ENCODE measurements at places on chromosomes 1 and 21. TPM values are rescaled to one million over a fixed set of nuclear protein-coding genes. Genes with fewer than 3 reads are reported as not detected.

DNA sequence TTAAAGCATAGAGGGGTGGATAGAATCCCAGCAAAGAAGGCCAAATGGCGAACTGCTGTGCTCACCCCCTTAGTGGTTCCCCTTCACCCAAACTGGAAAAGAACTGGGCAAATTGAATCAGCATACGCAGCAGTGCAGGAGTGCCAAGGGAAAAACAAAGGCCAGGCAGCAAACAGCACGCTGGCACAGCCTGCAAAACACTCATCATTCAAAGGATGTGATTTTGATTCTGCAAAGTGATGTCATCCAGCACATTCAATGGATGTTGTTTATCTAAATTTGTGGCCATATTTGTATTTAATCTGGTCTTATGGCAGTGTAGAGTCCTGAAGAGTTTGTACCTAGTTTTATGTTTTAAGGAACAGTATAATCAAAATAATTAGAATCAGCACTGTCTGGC lies 71.8 kb upstream of the ECE1 start:
- no peak for DNase-seq

DNA sequence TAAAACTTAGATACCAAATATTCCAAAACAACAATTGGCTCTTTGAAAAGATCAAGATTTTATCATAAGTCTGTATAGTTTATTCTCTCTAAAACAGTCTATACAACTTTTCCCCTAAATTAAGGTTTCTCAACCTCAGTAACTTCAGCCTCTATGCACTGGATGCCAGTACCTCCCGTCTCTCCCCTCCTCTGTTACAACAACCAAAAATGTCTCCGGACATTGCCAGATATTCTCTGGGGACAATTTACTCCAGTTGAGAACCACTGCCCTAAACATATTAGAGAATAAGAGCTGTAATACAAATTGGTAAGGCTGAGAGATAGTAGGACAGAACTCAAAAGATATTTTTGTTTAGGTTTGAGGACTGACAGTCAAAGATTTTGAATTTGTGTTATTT lies 71.6 kb downstream of the TMEM200B start:
- DNase-seq, result no peak

GRCh38 chr1:46689897-46690296 lies 18.2 kb downstream of the TEX38 start:
- no peak for DNase-seq

GRCh38 chr21:34617753-34618339 lies 2.9 kb upstream of the RCAN1 start:
- no peak for DNase-seq

GRCh38 chr1:99173282-99173681 lies 91.0 kb upstream of the PLPPR4 start:
- no peak for DNase-seq

DNA sequence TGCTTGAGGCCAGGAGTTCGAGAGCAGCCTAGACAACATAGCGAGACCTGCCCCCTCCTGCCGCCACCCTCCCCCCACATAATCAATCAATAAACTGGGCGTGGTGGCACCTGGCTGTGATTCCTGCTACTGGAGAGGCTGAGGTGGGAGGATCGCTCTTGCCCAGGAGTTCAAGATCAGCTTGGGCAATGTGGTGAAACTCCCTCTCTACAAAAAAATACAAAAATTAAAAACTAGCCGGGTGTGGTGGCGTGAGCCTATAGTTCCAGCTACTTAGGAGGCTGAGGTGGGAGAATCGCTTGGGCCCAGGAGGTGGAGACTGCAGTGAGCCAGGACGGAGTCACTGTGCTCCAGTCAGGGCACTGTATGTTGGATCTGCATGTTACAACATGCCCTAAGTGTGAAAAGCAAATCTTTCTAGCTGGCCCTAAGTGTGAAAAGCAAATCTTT lies 7.0 kb upstream of the MDM4 start:
- no peak for DNase-seq

- no peak for DNase-seq
These were observed 126.9 kb upstream of the PLPPR5 start for GRCh38 chr1:99131546-99131945.

DNA sequence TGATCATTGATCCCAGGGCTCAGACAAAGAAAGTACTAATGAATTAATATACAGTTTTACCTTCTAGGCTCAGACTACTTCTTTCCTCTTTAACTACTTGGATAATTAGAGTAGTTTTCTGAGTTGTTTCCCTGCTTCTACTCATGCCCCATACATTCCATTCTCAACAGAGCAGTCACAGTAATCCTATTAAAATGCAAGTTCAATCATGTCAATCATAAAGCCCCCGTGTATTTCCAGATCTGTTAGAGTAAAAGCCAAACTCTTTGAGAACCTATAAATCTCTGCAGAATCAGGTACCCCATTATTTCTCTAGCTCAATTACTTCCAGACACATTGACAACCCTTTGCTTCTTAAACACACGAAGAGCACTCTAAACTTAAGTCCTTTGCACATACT lies 242.1 kb upstream of the PRMT6 start:
- DNase-seq, result no peak

GRCh38 chr1:47914218-47914938 lies 82.8 kb downstream of the TRABD2B start:
- no peak for DNase-seq

GRCh38 chr1:219264561-219264960 lies 90.9 kb downstream of the LYPLAL1 start:
- no peak for DNase-seq

DNA sequence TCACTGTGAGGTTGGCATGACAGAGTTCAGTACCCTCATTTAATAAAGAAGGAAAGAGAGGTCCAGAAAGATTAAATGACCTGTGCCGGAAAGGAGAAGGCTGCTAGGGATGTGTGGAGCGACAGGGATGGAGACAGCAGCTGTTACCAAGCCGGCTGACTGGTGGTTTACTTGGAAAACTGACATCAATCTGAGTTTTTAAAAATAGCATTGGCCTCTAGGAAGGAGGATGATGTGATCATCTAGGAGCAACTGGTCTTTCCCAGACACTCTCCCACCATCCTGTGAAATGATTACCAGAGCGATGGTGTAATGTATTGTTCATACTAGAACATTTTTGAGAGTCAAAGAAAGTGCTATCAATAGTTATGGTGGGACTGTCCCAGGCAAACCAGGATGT lies 154.4 kb downstream of the ZSCAN20 start:
- DNase-seq, result no peak

GRCh38 chr21:24255591-24255990 lies 1351.7 kb downstream of the MRPL39 start:
- no peak for DNase-seq

DNA sequence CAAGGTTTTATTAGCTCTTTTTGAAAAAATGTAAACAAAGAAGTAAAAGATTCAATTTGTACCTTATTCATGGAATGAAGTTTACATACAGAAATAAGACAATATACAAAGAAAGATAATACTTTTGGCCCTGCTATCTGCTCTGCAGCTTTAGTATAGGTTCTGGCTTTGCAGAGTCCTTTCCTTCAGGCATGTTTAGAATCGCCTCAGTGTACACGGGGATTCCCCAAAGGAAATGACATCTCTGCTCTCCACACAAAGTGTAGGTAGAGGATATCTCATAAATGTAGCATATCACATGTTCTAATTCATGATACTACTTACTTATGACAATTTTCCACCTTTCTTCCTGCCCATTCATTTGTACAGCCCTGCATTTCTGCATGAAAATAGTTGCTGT lies 222.6 kb upstream of the DPYD start:
- DNase-seq, result no peak

- DNase-seq, result no peak
These were observed 252.5 kb upstream of the RGS18 start for GRCh38 chr1:191905781-191906180.

GRCh38 chr1:210558302-210558701 lies 229.6 kb downstream of the HHAT start:
- DNase-seq, result peak; percentile 82

- no peak for DNase-seq
These were observed 37.6 kb downstream of the CENPF start for GRCh38 chr1:214640431-214641213.

GRCh38 chr1:60969971-60970509 lies 112.3 kb upstream of the NFIA start:
- DNase-seq, result no peak

- no peak for DNase-seq
These were observed 96.9 kb upstream of the TARDBP start for GRCh38 chr1:10915594-10915993.

DNA sequence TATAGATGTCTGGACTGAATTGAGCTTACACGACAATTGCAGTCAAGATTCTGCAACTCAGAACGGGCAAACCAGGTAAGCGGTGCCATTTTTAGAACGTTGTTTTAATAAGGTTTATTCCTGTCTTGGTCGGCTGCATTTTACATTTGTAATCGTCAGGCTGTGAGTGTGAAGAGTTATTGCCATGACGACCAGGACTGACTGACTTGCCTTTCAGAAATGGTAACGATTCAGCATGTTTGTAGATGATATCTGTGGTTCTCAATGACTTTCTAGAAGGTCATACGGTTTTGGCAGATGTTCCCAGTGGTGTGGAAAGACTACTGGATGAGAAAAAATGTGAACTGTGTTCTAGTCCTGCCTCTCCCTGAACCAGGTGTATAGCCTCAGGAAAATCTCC lies 271.3 kb upstream of the B3GALT2 start:
- no peak for DNase-seq

DNA sequence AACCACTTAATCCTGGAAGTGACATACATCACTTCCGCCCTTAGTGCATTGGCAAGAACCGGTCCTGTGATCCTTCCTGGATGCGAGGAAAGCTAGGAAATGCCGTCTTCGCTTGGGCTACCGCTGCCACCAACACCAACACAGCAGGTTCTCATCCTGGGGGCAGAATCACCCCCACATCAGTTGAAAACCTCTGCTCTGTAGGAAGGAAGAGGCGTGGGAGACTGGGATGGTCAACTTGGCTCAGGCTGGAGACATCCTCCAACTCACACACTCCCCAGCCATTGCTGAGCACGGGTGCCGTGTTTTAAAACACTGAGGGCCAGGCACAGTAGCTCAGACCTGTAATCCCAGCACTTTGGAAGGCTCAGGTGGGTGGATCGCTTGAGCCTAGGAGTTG lies 74.9 kb downstream of the ALPL start:
- DNase-seq, result no peak

DNA sequence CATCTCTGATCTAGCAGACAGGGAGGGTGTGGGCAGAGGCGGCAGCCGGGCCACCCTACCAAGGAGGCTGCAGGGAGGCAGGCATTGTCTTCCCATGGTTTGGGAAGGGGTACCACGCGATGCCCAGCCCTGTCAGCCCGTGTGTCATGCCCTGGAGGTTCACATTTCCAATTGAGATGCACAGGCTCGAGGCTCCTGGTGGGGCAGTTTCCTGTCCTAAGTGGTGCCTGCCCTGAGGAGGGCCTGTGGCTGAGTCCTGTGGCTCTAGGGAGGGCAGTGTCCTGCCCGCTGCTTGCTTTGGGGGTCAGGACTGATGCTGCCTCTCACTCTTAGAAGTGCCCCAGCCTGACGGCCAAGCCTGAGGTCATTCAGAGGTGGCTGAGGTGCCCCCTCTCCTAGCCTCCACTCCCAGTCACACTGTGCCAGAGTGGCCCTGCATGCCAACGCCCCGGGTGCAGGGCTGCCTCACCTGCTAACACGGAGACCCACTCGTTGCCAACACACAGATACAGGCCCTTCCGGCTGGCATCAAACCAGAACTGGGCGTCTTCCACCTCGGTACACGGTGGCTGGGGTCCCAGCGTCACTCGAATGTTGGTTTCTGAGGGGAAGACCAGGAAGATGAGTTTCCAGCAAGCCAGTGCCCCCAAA lies 11.9 kb downstream of the KRTAP10-1 start:
- DNase-seq, result no peak

Gene SELL
- total RNA-seq, result 0.89 TPM

Gene PTGFR
- total RNA-seq, result 0.73 TPM

Gene CD247
- total RNA-seq, result 0.54 TPM

Gene NBPF10
- 0.62 TPM for total RNA-seq

Gene HSD3B2
- not detected for total RNA-seq

Gene NR1I3
- not detected for total RNA-seq

Gene OR2T2
- not detected for total RNA-seq

Gene CDC73
- total RNA-seq, result 52.9 TPM

Gene XCL2
- not detected for total RNA-seq

Measured in Right ventricle myocardium superior (tissue), 1 donor.